ENCODE measurements at places on chromosomes 7 and 10. TPM values are rescaled to one million over a fixed set of nuclear protein-coding genes. Genes with fewer than 3 reads are reported as not detected.

Gene CREB3L2
- total RNA-seq, result 23.7 TPM

Gene RGS10
- 86.5 TPM for total RNA-seq

Gene FAM20C
- total RNA-seq, result 18.2 TPM

Gene GPR22
- total RNA-seq, result not detected

Gene ACHE
- total RNA-seq, result 0.10 TPM

Gene MYL10
- not detected for total RNA-seq

Gene SMKR1
- 0.48 TPM for total RNA-seq

Gene LRRC4
- total RNA-seq, result 0.35 TPM

Gene IKZF5
- total RNA-seq, result 5.9 TPM

Gene TMEM26
- total RNA-seq, result not detected

Gene ATG9B
- total RNA-seq, result 0.18 TPM

Gene PIK3CG
- not detected for total RNA-seq

Gene ZNF800
- total RNA-seq, result 18.1 TPM

Gene RAMP3
- not detected for total RNA-seq

Gene OPN1SW
- total RNA-seq, result not detected

Gene SSBP1
- 260 TPM for total RNA-seq

Gene ACTR3C
- 2.9 TPM for total RNA-seq

Gene ZNF248
- total RNA-seq, result 4.1 TPM

Gene ZNF727
- not detected for total RNA-seq

Gene CDNF
- total RNA-seq, result 0.34 TPM

Gene ADCYAP1R1
- not detected for total RNA-seq

Gene NODAL
- 0.14 TPM for total RNA-seq

Gene PCGF6
- total RNA-seq, result 14.2 TPM

Gene CLDN3
- not detected for total RNA-seq

Gene DKK1
- total RNA-seq, result 228 TPM

Gene EGR2
- total RNA-seq, result 0.03 TPM

Gene SERPINE1
- 427 TPM for total RNA-seq

Gene EPO
- total RNA-seq, result 0.41 TPM

Gene ARHGAP22
- total RNA-seq, result 7.1 TPM

Gene PPP1R3A
- total RNA-seq, result not detected

Gene HKDC1
- total RNA-seq, result 0.48 TPM

Gene CHAT
- not detected for total RNA-seq

Gene RNF148
- not detected for total RNA-seq

Gene OR2F2
- not detected for total RNA-seq

Gene SLC16A9
- 21.9 TPM for total RNA-seq

Gene PALD1
- 0.07 TPM for total RNA-seq

Gene CDK13
- total RNA-seq, result 36.0 TPM

Gene CTAGE4
- total RNA-seq, result 1.4 TPM

Gene MMP21
- total RNA-seq, result not detected

Gene LOXL4
- 0.04 TPM for total RNA-seq

Gene SOSTDC1
- 0.07 TPM for total RNA-seq
